Midbrain (tissue), 1 donor: ENCODE measurements at places on chromosomes 12 and 14.

DNA sequence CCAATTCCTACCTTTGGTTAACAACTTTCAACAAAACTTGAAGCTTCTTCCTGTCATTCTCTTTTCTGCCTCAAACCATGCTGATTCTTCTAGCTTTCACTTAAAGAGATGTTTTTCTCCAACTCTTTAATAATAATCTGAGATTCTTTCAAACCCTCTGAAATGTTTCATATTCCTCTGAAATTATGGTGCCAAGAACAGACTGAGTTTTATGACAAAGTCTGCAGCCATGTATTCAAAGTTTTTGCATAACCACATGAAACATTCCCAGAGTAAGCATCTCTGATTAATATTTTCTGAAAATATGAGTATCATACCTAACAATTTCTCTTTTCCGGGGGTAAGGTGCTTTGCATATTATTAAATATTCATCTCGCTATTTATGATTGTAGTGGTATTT, 59.1 kb upstream of the DCN start:
- no peak for DNase-seq

GRCh38 chr14:26621807-26622560, 24.2 kb upstream of the NOVA1 start:
- DNase-seq = no peak

- no peak for DNase-seq
These were observed 280.3 kb upstream of the AMIGO2 start for GRCh38 chr12:47360093-47360480.

- no peak for DNase-seq
These were observed 45.0 kb downstream of the AMN start for GRCh38 chr14:102967506-102967795.

DNA sequence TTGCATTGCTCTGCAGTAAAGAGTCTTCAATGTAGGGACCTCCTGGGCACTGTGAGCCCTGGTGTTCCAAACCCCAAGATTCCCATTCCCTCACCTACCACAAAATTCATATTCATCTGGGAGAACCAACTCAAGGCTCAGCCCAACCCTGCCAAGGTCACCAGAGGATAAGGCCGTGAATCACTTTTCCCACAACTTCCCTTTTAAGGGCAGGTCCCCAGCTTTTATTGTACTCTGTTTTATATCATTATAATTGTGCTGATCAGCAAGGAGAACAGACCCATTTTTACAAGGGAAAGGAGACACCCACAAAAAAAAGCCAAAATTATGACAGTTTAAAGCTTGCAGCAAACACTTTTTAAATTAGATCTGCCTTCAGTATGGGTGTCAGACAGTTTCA, 363.0 kb upstream of the FKBP4 start:
- no peak for DNase-seq

GRCh38 chr14:69879175-69880043, at the start of gene SMOC1:
SMOC1 (plus strand) TSS chr14:69879416; CDS start chr14:69879679, 263 bp downstream.
- peak; percentile 81 for DNase-seq
